ENCODE measurements at places on chromosomes 3 and 15. TPM values are rescaled to one million over a fixed set of nuclear protein-coding genes. Genes with fewer than 3 reads are reported as not detected.

DNA sequence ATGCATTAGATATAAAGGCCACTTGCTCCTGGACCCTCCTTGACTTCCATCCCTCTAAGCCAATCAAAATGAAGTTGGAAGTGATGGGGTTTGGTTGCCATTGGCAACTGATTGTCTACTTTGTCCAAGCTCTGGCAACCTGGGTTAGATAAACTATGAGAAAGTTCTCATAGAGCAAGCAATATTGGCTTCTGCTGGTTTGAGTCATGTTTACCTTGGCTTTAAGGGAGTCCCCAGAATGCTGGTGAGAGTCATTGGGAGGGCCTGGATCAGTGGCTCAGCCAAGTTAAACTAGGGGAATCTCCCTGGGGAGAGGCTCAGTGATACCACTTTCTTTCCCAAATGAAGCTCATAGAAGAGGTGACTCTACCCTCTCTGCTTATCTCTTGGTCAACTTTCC, 176.3 kb upstream of the ROPN1 start:
- no peak for DNase-seq

- DNase-seq = no peak
Measured at GRCh38 chr3:40465456-40465855, 8.3 kb downstream of the RPL14 start.

DNA sequence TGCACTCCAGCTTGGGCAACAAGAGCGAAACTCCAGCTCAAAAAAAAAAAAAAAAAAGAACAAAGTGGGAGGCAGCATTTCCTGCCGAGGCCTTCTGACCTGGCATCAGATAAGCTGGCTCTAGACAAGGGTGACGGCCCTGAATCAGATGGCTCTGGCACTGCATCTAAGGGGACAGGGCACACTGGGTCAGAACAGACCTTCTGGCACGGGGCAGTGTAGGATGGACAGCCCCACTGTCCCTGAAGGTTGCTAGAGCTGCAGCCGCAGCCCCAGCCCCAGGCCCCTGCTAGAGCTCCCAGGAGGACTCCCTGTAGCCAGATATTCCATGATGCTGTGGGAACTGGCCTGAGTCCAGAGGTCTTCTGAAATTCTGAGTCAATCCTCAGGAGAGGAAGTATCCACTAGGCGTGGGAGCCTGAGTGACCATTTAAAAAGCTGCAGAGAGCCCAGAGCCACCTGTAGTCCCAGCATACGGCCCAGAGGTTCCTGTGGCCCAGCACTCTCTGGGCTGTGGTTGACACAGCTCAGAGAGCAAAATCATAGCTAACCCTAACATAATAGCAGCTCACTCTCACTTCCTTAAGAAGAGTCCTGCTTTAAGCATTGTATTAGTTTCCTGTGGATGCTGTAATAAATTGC, 69.2 kb upstream of the MFGE8 start:
- DNase-seq = no peak

DNA sequence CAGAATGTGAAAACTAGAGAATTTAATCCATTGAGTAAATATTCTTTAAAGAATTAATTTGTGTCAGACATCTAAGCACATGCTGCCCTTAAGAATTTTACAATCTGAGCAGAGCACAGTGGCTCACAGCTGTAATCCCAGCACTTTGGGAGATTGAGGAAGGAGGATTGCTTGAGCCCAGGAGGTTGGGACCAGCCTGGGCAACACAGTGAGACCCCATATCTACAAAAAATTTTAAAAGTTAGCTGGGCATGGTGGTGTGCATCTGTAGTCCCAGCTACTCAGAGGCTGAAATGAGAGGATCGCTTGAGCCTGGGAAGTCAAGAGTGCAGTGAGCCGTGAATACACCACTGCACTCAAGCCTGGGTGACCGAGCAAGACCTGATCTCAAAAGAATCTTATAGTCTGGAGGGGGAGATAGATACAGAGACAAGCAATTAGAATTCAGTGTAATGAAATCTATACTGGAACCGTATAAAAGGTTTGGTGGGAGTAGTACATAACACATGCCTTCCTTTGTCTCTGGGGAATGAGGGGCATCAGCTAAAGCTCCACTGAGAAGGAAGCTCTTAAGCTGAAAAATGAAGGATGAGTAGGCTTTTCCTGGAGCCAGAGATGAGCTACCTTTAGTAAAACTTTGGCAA, 21.2 kb downstream of the ATP11B start:
- no peak for DNase-seq

DNA sequence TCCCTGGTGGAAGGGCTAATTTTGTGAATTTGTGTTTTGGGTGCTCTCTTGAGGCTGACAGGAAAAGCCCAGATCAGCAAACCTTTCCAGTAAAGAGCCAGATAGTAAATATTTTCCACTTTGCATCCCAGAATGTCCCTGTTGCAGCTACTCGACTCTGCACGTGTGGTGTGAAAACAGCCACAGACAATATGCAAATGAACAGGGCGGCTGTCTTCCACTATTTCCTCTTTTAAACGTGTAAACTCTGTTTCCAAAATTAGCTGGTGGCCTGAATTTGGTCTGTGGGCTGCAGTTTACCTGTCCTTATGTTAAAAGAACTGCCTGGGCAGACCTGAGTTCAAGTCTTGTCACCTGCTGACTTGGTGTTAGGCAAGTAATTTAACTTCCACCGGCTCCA, 202.7 kb downstream of the EDEM1 start:
- no peak for DNase-seq

GRCh38 chr3:32913790-32914446, 37.5 kb upstream of the CCR4 start:
- DNase-seq = no peak

DNA sequence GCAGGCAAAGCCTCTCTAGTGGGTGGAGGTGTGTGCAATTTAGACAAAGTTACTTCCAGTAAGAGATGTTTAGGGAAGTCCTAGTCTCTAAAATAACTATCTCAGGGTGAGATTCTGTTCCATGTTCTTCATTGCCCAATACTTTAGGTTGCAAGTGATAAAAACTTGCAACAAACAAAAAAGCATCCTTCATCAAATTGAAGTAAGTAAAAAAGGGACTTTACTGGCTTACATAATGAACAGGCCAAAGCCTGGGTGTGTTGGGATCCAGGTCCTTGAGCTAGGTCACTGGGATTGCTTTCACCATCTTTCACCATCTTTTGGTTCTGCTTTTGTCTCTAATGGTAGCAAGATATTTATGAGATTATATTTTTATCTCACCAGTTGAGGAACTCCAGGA, 38.3 kb downstream of the CX3CR1 start:
- DNase-seq = no peak

GRCh38 chr3:31922962-31923361, 58.1 kb downstream of the OSBPL10 start:
- DNase-seq = no peak

DNA sequence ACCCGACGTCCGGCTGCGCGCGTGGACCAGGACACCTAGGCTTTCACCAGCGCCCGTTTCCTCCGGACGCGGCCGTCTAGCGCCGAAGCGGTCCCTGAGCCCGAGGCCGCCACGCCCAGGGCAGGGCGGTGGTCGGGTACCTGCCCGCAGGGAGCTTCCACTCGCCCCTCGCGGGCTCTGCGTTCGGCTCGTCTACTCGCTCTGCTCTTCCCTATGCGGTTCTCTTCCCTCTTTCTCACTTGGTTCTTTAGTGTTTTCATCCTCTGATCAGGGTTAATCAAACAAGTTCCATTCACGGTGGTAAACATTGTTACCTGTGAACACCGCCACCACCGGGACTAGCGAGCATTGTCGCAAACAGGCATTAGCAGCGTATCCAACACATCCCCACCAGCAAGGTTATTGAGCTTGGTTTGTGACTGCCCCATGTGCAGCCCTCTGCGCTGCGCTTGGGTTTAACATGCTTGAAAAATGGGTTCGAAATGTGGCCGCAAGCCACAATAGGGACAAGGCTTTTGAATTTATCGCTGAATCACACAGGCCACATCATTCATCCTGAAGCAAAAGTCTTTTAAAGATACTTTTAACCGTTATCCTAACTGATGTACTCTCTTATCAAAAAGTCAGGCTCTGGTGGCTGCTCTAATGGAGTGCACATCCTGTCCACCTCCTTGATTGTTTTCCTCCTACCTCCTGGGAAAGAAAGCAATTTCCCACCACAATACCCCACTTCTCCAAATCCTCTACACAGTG, 843 bp upstream of the CD47 start:
- DNase-seq = no peak

DNA sequence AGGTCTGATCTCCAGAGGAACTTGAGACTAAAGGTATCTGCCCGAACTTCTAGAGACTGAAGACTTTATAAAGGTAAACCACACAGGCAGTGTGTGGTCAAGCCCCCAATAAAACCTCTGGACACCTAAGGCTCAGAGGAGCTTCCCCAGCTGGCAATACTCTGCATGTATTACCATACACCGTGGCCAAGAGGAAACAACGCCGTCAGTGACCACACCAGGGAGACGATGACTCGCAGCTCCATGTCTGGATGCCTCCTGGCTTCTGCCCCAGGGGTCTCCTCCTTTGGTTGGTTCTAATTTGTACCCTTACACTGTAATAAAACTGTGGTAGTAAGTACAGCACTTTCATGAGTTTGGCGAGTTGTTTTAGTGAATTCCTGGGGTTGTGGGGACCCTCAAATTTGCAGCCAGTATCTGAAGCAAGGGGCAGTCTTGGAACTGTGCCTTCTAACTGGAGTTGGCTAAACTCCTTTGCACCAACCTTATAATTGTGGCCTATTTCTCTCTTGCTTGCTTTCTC, 32.1 kb upstream of the BCL2L10 start:
- DNase-seq = no peak

DNA sequence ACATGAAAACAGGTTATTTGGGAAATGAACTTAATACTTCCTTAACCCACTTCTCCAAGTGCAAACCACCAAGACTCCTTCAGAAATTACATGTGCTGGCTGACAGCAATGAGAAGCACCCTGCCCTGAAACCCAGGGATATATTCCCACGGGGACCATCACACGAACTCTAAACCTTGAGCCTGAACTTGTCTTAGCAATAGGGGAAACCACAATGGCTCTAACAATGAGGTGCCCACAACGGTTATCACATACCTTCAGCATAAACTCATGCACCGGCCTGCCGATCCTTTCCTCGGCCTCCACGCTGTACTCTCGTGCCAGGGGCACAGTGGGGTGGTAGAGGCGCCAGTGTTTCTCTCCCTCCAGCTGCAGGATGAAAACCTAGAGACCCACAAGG, 13.4 kb downstream of the RIOX2 start:
- no peak for DNase-seq

- no peak for DNase-seq
Measured at GRCh38 chr3:58188173-58188564, 22.6 kb downstream of the DNASE1L3 start.

GRCh38 chr15:100788418-100789105, 91.1 kb upstream of the ALDH1A3 start:
- no peak for DNase-seq

DNA sequence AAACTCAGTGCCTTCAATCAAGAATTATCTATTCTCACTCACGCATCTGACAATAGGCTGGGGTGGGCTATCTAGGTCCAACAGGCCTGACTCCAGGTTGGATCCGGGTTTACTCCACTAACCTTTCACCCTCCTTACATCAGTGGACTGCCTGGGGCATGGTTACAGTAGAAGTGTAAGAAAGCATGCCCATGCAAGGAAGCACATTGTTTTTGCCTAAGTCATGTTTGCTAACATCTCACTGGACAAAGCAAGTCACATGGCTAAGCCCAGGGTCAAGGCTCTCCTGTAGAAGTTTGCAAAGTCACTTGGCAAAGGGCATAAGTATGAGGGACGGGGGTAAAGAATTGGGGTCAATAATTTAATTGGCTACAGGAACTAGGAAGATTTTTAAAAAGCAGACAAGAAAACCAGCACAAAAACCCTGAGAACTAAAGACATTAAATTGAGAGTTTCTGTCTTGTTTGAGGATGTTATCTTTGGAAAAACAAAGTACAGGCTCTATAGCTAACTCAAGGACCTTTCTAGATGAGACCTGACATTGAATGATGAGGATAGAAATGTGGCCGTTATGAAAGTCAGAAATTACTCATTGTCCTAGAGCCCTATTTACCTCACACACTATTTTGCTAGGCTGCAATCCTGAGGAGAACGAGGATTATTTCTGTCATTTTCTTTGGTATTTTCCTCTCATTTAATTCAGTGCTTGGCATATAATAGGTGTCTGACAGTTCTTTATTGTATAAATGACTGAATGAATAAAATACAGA, 214.2 kb downstream of the IL20RB start:
- no peak for DNase-seq

DNA sequence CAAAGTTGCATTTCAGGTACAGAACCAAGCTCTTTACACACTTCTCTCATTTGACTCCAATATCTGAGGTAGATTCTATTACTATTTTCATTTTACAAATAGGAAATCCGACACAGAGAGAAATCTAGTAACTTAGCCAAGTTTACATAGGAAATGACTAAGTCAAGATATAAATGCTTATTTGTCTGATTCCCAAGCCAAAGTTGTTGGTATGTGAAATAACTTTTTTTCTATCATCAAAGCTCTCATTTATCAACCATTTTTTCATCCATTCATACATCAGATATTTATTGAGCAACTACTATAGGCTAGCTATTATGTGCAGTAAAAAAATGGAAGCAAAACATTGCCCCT, 89.2 kb upstream of the MITF start:
- DNase-seq = no peak

DNA sequence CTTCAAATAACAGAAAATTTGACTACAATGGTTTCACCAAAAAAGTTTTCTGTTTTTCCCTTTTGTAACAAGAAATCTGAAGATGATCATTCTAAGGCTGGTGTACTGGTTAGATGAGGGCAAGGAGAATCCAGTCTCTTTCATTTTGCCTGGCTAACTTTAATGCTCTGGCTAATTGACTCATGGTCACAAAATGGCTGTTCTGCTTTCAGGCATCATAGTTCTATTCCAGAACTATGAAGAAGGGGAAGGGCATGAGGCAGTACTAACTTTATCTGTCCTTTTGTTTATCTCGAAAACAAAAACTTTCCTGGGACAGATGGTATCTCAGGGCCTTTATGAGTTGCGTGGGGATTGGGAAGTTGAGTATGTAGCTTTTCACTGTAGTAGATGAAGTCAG, 50.4 kb downstream of the SLC25A26 start:
- no peak for DNase-seq

DNA sequence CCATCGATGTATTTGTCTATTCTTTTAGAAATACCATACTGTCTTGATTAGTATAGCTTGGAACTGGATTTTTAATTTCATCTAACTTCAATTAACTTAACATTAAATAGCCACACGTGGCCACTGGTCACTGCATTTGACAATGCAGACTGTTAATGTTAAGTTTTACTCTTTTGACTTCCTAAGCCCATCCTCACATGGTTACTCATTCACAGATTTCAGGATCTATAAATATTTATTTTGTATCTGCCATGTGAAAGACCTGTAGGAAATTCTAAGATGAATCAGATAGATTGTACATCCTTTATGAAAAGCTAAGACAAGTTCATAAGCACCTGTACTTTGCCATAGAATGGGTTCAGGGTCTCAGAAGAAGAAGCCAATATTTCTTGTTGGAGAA, 8.3 kb upstream of the RORA start:
- no peak for DNase-seq

- DNase-seq = no peak
Measured at GRCh38 chr3:113286524-113286923, 75.2 kb downstream of the BOC start.

GRCh38 chr3:128970740-128971047, 23.2 kb downstream of the CFAP92 start:
- DNase-seq = no peak

Gene ALS2CL
- 10.4 TPM for total RNA-seq

Gene ARNT2
- 9.7 TPM for total RNA-seq

Gene NUTM1
- not detected for total RNA-seq

Gene PLCB2
- 3.9 TPM for total RNA-seq

Gene SLCO3A1
- total RNA-seq = 4.4 TPM

Gene MYL3
- 19.8 TPM for total RNA-seq

Gene UBAP1L
- total RNA-seq = 3.9 TPM

Gene ATP6V1A
- 55.0 TPM for total RNA-seq

Gene ACP3
- total RNA-seq = 3.2 TPM

Gene VGLL4
- 77.1 TPM for total RNA-seq

Gene FBXL2
- 15.1 TPM for total RNA-seq
